NCI-H1694 treated with DMSO at 0.1 percent for 48 hours (cell line): ENCODE measurements at places on chromosomes 3 and 15.
A peak's percentile ranks its signal among the peaks of the same experiment; 100 is the strongest.

DNA sequence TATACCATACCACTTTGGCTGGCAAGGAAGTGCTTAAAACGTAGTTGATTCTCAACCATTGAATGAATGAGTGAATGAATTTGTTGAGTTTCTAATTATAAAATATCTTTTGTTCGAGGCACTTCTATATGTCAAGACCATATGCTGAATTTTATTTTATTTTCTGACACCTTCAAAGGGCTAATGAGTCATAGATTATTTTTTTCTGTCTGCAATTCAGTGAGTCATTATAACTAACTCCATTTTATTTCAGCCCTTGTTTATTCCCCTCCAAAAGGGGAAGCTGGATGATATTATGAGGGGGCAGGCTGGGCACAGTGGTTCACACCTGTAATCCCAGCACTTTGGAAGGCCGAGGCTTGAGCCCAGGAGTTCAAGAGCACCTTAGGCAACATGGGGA lies 142.4 kb downstream of the P2RY1 start:
- DNase-seq = no peak

DNA sequence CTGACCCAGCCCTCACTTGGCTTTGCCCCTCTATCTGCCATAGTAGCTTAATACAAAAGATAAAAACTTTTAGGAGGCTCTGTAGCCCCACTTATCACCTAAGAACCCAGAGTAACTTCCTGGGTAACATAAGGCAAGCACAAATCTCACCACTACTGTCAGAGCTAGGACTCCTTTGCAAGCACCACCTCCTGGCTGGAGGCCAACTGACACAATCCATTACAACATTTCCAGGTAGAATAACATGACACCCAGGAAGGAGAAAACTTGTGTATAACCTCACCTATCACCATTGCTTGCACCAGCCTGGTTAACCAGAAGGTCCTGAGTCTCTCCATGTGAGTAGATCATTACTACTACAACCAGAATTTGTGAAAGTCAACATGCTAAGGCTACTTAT lies 230.0 kb downstream of the TUSC7 start:
- DNase-seq = no peak

- no peak for DNase-seq
Measured at GRCh38 chr15:50330921-50331320, 24.1 kb downstream of the GABPB1 start.

- no peak for DNase-seq
Measured at GRCh38 chr3:20846832-20847231, 660.8 kb upstream of the SGO1 start.

DNA sequence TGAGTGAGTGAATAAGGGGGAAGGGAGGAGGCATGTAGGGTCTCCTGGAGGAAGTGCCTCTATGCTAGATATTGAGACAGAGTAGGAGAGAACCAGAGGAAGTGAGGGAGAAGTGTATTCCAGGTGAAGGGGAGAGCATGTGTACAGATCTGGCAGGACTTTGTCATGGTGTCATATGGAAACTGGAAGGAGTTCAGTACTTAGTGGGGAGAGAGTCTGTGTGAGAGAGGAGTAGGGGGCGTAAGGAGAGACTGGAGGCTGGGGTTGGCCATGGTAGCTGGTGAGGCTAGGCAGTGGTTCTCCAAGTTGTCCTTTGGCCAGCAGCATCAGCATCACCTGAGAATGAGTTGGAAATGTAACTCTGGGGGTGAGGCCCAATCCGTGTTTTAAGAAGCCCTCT lies 29.6 kb upstream of the EPHB1 start:
- DNase-seq = no peak

DNA sequence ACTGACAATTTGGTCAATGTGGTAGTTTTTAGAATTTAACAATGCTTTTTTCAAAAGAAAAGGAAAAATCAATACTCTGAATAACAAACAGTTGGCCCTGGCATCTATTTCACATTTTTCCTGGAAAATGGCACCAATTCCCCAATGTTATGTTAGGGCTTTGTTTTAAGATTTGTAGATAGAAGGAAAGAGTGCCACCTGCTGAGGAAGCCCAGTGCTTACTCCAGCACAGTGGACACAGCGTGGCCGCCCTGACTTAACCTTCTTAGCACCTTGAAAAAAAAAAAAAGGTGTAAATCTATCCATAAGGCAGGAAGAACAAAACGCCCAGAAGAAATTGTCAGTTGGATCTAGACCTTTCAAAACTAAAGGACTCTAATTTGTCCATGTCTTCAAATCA lies 110.7 kb upstream of the CNTN4 start:
- DNase-seq = no peak

- no peak for DNase-seq
Measured at GRCh38 chr3:111749171-111750170, 109.6 kb upstream of the PHLDB2 start.

GRCh38 chr3:72052841-72053409 lies 268.0 kb upstream of the PROK2 start:
- DNase-seq = no peak

GRCh38 chr15:69624816-69625215 lies 172.2 kb downstream of the RPLP1 start:
- DNase-seq = no peak

- no peak for DNase-seq
Measured at GRCh38 chr3:44529927-44530326, 25.1 kb upstream of the ZKSCAN7 start.

- no peak for DNase-seq
Measured at GRCh38 chr3:119524931-119525662, 26.8 kb downstream of the TIMMDC1 start.

- DNase-seq = no peak
Measured at GRCh38 chr15:52112203-52112750, 298 bp downstream of the BCL2L10 start.

- peak; percentile 24 for DNase-seq
Measured at GRCh38 chr3:60708191-60708975, 542.9 kb downstream of the FHIT start.

- DNase-seq = no peak
Measured at GRCh38 chr3:171077261-171077660, 50.7 kb upstream of the SLC2A2 start.

DNA sequence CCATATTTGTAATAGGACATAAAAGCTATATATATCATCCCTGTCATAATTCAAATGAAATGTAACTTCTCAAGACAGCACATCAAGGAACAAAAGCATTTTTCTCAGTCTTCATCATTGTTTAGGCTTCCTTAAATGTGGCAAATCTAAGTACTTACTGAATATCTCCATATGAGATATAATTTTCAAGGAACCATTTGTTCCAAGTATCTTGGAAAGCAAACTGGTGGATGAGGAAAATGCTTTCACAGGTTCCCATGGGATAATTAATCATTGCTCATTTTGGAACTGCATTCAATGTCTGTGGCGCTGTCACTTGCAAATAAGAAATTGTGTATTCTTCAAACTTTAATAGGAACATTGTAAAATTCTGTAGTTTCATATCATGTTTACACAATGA lies 52.6 kb upstream of the ZNF385D start:
- DNase-seq = no peak

GRCh38 chr3:190017521-190018288 lies 103.0 kb downstream of the P3H2 start:
- DNase-seq = no peak

- DNase-seq = no peak
Measured at GRCh38 chr3:160134454-160134853, 90.8 kb upstream of the C3orf80 start.

DNA sequence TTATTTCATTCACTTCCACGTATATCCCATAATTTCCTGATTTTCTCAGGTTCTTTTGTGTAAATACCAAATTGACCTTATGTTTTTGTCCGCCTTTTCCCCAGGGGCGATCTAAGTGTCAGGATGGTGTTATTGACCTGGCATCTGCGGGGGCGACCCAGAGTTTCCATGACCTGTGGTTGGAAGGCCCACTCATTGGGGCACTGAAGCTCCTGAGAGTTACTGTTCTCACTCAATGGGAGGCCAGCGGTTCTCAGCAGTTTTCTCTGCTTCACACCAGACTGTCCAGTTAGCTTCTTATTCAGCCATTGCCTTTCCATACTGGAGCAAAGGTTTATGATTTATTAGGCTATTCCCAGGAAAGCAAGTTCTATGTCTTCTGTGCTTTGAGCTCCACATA lies 53.3 kb downstream of the B3GALNT1 start:
- DNase-seq = no peak
